ENCODE measurements at places on chromosomes 12 and 14.

GRCh38 chr14:34067587-34067986 is 116.7 kb upstream of the EGLN3 start:
- no peak for DNase-seq

DNA sequence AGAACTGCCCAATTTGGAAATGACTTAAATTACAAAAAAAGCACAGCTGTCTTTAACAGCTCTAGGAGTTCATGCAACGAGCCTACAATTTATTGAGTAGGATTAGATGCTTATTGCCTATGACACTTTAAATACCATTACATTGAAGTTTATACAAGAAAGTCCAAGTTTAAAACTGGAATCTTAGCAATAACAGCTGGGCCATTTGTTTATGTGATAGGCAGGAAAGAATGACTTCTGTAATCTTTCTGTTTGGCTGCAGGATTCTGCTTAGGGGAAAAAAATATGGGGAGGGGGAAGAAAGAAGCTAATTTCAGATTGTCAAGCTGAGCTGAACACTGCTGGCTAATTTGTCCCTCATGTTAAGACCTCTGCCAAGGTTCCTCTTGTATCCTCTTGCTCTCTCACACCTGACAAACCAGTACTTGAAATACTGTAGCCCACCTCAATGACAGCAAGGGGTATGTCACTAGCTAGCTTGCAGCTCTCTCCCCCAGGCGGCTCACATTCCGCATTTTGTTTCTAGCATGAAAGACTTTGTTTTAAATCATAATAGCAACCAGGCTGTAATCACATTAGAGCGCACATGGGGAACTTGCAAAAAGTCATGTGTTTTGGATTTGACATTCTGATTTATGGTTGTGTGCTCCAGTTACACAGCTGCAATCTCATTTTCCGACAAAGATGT is 384.8 kb downstream of the BMP4 start:
- no peak for DNase-seq

DNA sequence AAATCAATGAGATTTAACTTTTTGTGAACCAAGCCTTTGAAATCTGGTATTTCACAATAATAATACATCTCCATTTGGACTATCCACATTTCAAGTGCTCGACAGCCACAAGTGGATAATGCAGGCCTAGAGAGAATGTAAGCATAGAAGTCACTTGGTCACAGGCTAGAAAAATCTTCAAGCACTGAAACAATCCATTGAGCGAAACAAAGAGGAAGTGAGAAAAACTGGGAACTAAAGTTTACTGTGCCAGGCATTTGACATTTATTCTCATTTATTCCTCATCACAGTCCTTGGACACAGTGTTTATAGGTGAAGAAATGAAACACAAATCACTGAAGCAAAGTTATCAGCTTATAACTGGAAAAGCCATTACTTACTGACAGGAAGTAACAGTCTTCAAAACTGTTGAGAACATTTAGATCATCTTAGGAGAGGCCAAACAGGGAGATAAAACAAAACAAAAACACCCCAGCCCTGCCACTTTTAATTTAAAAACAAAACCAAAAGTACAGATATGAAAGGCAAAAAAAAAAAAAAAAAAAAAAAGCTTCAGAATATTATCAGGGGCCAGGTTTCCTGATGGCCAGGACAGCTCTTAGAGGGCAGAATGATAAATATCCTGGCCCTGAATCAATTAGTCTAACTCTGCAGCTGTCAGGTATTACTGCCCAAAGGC is 29.2 kb downstream of the GNS start:
- DNase-seq = no peak

- no peak for DNase-seq
Observed at GRCh38 chr12:86985298-86985697, 729.1 kb upstream of the MGAT4C start.

DNA sequence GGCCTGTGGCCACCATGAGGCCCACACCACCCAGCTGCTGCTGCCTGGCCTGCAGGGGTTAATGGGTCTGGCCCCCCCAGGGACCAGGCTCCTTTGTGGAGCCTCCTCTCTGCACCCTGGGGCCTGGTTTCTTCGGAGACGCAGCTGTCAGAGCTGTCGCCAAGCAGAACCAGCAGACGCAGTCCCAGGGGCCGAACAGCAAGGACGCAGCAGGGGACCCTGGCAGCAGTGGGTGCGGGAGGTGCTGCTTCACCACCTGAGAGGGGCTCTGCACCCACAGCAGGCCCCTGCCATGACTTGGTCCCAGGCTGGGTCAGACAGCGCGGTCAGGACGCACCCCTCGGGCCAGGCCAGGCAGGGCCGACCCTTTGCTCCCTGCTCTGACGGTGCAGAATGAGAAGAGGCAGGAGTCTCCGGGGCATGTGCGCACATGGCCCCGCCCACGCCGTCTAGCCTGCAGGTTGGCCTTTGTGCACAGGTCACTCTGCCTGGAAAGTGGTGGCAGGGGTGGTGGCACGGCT is 30.5 kb downstream of the JAG2 start:
- DNase-seq = no peak
